ENCODE measurements at places on chromosomes 2 and 18. TPM values are rescaled to one million over a fixed set of nuclear protein-coding genes. Genes with fewer than 3 reads are reported as not detected.

Gene KCNG2
- not detected for polyA plus RNA-seq

Gene MAPRE2
- polyA plus RNA-seq = 89.3 TPM

Gene TMEM17
- 1.1 TPM for polyA plus RNA-seq

DNA sequence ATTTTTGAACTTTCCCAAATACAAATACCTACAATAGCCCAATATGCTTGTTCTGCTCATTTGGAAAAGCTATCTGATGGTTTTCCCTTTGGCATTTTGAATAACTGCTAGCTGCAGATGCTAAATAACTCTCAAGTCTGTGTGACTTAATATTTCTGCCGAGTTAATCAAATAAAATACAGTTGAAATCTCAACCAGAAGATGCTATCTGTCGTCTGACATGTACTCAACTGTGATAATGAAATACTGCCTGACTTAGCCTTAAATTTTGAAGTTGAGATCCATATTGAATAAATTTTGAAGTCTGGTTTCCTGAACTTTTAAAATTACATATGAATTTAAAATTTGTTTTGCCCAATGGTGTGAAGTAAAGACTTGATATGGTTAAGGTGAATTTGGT is 204.4 kb upstream of the MEX3C start:
- no peak for DNase-seq

DNA sequence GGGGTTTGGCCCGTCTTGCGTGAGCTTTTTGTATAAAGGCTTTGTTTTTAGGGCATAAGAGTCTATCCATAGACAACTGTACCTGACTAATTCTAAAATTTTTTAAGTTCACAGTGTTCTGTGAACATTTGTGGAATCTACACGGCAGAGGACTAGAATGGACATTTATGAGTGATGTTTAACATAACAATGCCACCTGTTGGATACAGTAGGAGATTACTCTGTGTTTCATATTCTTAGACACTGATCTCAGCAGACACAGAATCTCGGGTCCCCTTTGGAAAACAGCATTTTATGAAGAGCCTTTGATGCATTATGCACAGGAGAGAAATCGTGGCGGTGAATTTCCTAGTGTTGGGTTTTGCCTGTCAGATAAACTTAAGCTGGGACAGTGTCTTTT is 752.2 kb downstream of the DPP10 start:
- no peak for DNase-seq

DNA sequence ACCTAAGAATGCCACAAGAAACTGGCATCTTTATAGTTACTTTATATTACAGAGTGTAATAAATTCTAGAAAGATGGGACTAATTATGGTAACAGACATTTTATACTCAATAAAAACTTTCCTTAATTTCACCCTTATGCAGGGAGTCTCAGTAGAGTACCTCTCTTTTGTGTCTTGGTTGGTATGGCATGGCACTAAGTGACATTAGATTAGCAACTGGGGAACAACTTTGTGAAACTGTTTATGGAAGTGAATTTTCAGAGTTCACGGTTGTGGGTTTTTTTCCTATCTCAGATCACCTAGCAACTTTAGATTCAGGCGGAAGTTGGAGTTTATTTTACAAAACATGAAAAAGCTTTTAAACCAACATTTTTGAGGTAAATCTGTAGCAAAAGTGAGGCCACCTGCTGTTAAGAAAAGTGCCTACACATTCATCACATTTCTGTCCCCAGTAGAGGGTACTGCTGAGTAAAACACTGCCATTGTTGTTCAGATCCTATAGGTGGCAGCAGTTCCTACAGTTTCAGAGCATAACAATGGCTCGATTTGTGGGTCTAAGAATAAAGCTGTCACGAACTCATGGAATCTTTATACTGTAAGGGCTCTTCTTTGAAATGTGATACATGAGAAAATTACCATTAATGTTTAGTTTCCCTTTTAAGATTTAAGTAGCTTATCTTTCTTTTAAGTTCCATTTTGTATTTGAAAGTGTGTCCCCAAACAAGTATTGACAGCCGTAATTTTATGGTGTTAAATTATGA is 117.6 kb downstream of the CAMKMT start:
- peak; percentile 53 for DNase-seq

GRCh38 chr2:198004921-198005829 is 200.8 kb downstream of the PLCL1 start:
- no peak for DNase-seq

- DNase-seq = no peak
These were observed 15.6 kb downstream of the KLF11 start for GRCh38 chr2:10059016-10059351.

GRCh38 chr18:79380816-79381806 is 14.6 kb upstream of the NFATC1 start:
- peak; percentile 82 for DNase-seq

- no peak for DNase-seq
These were observed 142.8 kb downstream of the TMEM17 start for GRCh38 chr2:62363166-62363565.

GRCh38 chr2:10493634-10494281 is 45.6 kb upstream of the ODC1 start:
- DNase-seq = no peak
